ENCODE measurements at places on chromosomes 4 and X. TPM values are rescaled to one million over a fixed set of nuclear protein-coding genes. Genes with fewer than 3 reads are reported as not detected.

Gene ASB9
- not detected for total RNA-seq

Gene DCHS2
- under 0.01 TPM for total RNA-seq

Gene SLC16A2
- 15.6 TPM for total RNA-seq

Gene ASB5
- total RNA-seq, result 0.29 TPM

- H3K36me3 ChIP-seq, result no peaks in the 10 kb centered on the region
- H3K4me1 ChIP-seq, result no peaks in the 10 kb centered on the region
- no peak for DNase-seq
- H3K4me3 ChIP-seq, result no peak overlapping the region
- no peaks in the 10 kb centered on the region for H3K27me3 ChIP-seq
Observed at GRCh38 chr4:162056990-162057389, 106.8 kb downstream of the FSTL5 start.

GRCh38 chr4:15901998-15902397 is 36.5 kb downstream of the FGFBP1 start:
- H3K4me3 ChIP-seq, result no peak overlapping the region
- DNase-seq, result no peak
- H3K36me3 ChIP-seq, result no peaks in the 10 kb centered on the region
- H3K27ac ChIP-seq, result no peak overlapping the region

DNA sequence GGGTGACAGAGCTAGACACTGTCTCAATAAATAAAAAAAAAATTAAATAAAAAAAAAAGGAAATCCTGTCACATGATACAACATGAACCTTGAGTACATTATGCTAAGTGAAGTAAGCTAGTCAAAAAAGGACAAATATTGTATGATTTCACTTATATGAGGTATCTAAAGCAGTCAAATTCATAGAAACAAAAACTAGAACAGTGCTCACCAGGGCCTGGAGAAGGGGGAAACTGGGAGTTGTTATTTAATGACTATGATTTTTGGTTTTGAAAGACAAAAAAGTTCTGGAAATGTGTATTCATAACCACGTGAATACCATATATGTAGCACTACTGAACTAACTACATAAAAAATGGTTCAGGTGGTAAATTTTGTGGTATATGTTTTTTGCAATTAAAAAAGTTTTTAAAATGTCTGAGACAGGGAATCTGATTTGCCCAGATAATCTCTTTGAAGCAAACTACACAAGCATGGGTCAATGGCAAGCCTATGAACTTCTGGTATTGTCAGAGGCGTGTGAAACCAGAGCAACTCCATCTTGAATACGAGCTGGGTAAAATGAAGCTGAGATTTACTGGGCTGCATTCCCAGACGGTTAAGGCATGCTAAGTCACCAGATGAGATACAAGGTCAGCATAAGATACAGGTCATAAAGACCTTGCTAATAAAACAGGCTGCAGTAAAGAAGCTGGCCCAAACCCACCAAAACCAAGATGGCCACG is 42.3 kb downstream of the ANAPC10 start:
- no peak overlapping the region for H3K4me3 ChIP-seq
- no peaks in the 10 kb centered on the region for H3K4me1 ChIP-seq
- no peak overlapping the region for H3K27ac ChIP-seq
- DNase-seq, result no peak
- no peaks in the 10 kb centered on the region for H3K27me3 ChIP-seq
- no peaks in the 10 kb centered on the region for H3K36me3 ChIP-seq

GRCh38 chrX:46754036-46754435 is 4.9 kb downstream of the SLC9A7 start:
- H3K27me3 ChIP-seq, result no peaks in the 10 kb centered on the region
- no peak overlapping the region for H3K4me3 ChIP-seq
- DNase-seq, result no peak
- no peaks in the 10 kb centered on the region for H3K36me3 ChIP-seq
- H3K27ac ChIP-seq, result no peak overlapping the region

DNA sequence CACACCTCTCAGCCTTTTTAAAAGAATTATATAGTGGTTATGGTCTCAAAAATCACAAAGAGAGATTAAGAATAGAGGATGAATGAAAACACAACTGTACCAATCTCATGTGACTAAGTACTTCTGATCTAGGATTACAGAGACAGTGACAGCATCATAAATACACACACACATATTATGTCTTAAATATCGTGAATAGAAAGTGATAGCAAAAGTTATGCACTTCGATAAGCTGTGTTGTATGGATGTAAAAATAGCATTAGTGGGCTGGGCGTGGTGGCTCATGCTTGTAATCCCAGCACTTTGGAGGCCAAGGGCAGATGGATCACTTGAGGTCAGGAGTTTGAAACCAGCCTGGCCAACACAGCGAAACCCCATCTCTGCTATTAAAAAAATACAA is 25.0 kb downstream of the GYPA start:
- H3K4me3 ChIP-seq, result no peak overlapping the region
- no peak for DNase-seq
- no peaks in the 10 kb centered on the region for H3K36me3 ChIP-seq
- H3K4me1 ChIP-seq, result no peaks in the 10 kb centered on the region
- no peak overlapping the region for H3K27ac ChIP-seq
- H3K27me3 ChIP-seq, result no peaks in the 10 kb centered on the region

DNA sequence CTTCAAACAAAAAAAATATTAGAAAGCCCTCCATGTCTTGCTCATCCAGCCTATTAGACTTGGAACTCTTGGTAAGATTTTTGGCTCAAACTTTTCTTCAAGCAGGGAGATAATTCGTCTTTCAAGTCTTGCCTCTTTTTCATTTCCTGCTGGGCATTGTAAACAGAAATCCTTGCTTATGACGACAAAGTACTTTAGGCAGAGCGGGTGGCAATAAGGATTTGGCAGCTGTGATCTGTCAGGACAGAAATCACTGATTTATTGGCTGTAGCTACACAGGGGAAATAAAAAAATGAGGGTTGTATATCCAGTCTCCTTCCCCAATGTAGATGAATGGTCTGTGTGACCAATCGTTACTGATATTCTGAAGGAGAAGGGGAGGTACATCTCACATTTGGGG is 121.6 kb downstream of the SLC4A4 start:
- H3K4me1 ChIP-seq, result peaks cover 12% of the 10 kb centered on the region
- no peaks in the 10 kb centered on the region for H3K27me3 ChIP-seq
- no peak overlapping the region for H3K27ac ChIP-seq
- no peak for DNase-seq
- H3K36me3 ChIP-seq, result peaks cover 12% of the 10 kb centered on the region
- H3K4me3 ChIP-seq, result no peak overlapping the region

DNA sequence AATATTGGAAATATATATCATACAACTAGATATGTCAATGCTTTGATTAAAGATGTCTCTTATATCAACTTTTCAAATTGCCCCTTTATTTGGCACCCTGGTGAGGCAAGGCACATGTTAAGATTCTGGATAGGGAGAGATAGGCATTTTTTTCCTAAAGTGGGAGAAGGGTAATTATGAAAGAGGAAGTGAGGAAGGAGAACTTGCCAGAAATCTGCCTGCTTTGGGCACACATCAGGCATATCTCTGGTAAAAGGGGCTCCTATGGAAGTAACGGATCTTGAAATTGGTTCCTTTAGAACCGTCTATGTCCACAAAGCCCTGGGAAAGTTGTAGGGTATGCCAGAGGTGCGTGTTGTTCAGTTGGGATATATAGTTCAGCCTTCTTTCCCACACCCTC is 5.7 kb downstream of the IL15 start:
- H3K27ac ChIP-seq, result no peak overlapping the region
- peaks cover 45% of the 10 kb centered on the region for H3K4me1 ChIP-seq
- DNase-seq, result no peak
- no peaks in the 10 kb centered on the region for H3K36me3 ChIP-seq

GRCh38 chrX:1354036-1355019 is 17.7 kb downstream of the IL3RA start:
- no peak overlapping the region for H3K27ac ChIP-seq
- H3K36me3 ChIP-seq, result no peaks in the 10 kb centered on the region
- H3K27me3 ChIP-seq, result no peaks in the 10 kb centered on the region
- no peak for DNase-seq
- no peak overlapping the region for H3K4me3 ChIP-seq
- H3K4me1 ChIP-seq, result no peaks in the 10 kb centered on the region

GRCh38 chrX:63746715-63747114 is 38.3 kb downstream of the ARHGEF9 start:
- no peaks in the 10 kb centered on the region for H3K27me3 ChIP-seq
- peaks cover 11% of the 10 kb centered on the region for H3K4me1 ChIP-seq
- H3K4me3 ChIP-seq, result no peak overlapping the region
- no peak for DNase-seq
- peak overlapping the region; percentile 40 for H3K27ac ChIP-seq

GRCh38 chrX:154732421-154733065 is 18.3 kb downstream of the GAB3 start:
- no peaks in the 10 kb centered on the region for H3K36me3 ChIP-seq
- H3K4me3 ChIP-seq, result no peak overlapping the region
- peak overlapping the region; percentile 73 for H3K27ac ChIP-seq
- H3K4me1 ChIP-seq, result peaks cover 75% of the 10 kb centered on the region
- DNase-seq, result no peak
- no peaks in the 10 kb centered on the region for H3K27me3 ChIP-seq

DNA sequence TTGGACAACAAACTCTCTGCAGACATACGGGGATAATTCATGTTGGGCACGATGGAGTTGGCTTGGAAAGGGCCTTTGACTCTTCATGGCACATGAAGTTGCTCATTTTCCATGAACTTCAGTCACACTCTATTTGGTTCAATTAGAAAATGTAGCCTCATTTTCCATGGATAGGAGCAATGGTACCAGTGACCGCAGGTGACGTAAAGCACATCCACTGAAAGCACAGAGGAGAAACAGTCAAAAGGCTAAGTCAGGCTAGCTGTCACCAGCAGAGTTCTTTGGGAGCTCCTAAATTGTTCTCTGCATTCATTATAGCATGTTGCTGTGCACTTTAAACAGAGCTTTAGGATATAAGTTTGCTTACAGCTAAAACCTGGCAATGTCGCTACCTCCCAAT is 39.9 kb upstream of the MAP3K15 start:
- peak overlapping the region; percentile 47 for H3K27ac ChIP-seq
- DNase-seq, result no peak
- peaks cover 17% of the 10 kb centered on the region for H3K4me1 ChIP-seq
- no peaks in the 10 kb centered on the region for H3K27me3 ChIP-seq

GRCh38 chr4:89298155-89298554 is 9.4 kb downstream of the GPRIN3 start:
- no peak for DNase-seq
- no peaks in the 10 kb centered on the region for H3K4me1 ChIP-seq

GRCh38 chrX:45765767-45766166 is 565.1 kb upstream of the DIPK2B start:
- H3K27ac ChIP-seq, result peak overlapping the region; percentile 91
- peak overlapping the region; percentile 76 for H3K4me3 ChIP-seq
- H3K36me3 ChIP-seq, result peaks cover 68% of the 10 kb centered on the region
- peaks cover 49% of the 10 kb centered on the region for H3K4me1 ChIP-seq
- DNase-seq, result no peak

- no peak for DNase-seq
- H3K27me3 ChIP-seq, result no peaks in the 10 kb centered on the region
- H3K36me3 ChIP-seq, result no peaks in the 10 kb centered on the region
- no peak overlapping the region for H3K4me3 ChIP-seq
- no peak overlapping the region for H3K27ac ChIP-seq
Observed at GRCh38 chr4:96406742-96407141, 566.8 kb downstream of the PDHA2 start.

GRCh38 chr4:52585379-52585778 is 73.7 kb downstream of the USP46 start:
- H3K4me1 ChIP-seq, result peaks cover 18% of the 10 kb centered on the region
- no peaks in the 10 kb centered on the region for H3K36me3 ChIP-seq
- no peak overlapping the region for H3K27ac ChIP-seq
- H3K4me3 ChIP-seq, result no peak overlapping the region
- no peak for DNase-seq

DNA sequence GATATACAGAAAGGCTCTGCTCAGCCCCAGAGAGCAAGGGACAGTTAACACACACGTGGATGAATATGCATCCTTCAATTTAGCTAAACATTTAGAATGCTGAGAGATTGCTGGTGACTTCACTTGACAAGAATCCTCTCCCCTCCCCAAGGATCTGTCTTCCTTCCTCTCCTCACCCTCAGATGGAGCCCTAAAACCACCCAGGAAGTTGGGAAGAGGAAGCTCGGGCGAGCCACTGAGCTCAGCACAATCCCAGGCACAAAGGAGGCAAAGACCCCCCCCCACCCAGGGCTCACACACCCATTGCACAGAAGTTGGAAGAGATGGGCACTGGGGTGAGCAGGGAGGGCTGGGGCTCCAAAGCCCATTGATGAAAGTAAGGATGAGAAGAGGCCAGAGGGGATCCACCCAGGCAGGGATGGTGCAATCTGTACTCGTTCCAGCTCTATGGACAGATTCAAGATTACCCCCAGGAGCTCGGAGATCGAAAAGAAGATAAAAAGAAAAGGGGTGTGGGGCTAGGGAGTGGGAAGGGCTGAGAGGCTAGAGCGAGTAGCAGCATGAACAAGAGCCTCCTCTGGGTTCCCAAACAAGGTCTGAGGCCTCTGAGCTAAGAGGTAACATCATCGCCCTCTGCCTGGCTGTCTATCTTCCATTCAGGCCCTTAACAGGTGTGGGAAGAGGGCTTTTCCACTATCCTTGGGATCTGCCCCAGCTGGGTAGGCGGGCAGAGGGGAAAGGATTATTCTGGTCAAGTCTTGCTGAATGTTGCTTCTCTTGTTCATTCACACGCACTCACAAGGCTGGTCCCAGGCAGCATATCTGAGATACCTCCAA is 1.2 kb downstream of the TFE3 start:
- H3K4me1 ChIP-seq, result peaks cover 12% of the 10 kb centered on the region
- no peaks in the 10 kb centered on the region for H3K27me3 ChIP-seq
- H3K27ac ChIP-seq, result peak overlapping the region; percentile 90
- H3K4me3 ChIP-seq, result peak overlapping the region; percentile 81
- H3K36me3 ChIP-seq, result peaks cover 27% of the 10 kb centered on the region

DNA sequence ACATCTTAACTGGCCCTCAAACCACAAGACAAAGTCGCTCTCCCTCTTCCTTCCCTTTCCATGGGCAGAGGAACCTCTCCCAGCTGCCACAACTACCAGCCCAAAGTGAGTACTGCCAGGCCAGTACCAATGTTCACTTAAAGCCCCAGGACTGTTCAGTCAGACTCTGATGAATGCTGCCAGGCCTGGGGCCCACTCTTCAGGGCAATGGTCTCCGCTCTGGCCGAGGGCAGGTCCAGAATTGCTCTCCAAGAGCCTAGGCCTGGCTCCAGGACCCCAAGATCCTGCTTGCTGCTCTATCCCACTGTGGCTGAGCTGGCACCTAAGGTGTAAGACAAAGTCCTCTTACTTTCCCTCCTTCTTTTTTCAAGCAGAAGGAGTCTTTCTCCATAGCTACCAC is 790.9 kb downstream of the KLHL13 start:
- H3K27me3 ChIP-seq, result no peaks in the 10 kb centered on the region
- H3K36me3 ChIP-seq, result no peaks in the 10 kb centered on the region
- DNase-seq, result no peak
- H3K4me3 ChIP-seq, result no peak overlapping the region

GRCh38 chr4:42638993-42639392 is 17.9 kb downstream of the ATP8A1 start:
- H3K27me3 ChIP-seq, result no peaks in the 10 kb centered on the region
- no peak overlapping the region for H3K27ac ChIP-seq
- H3K36me3 ChIP-seq, result no peaks in the 10 kb centered on the region
- no peak for DNase-seq
